Activated gamma-delta T cell treated with anti-CD3 and anti-CD28 coated beads, Interleukin-2, amount 50 U/mL, for 16 hours (primary cell): ENCODE measurements at places on chromosomes 1 and 21.
A peak's percentile ranks its signal among the peaks of the same experiment; 100 is the strongest.

GRCh38 chr1:91226741-91227140 lies 177.9 kb downstream of the HFM1 start:
- no peak for DNase-seq

- DNase-seq, result no peak
Measured at GRCh38 chr1:104760017-104760416, 1010.3 kb downstream of the AMY1C start.

DNA sequence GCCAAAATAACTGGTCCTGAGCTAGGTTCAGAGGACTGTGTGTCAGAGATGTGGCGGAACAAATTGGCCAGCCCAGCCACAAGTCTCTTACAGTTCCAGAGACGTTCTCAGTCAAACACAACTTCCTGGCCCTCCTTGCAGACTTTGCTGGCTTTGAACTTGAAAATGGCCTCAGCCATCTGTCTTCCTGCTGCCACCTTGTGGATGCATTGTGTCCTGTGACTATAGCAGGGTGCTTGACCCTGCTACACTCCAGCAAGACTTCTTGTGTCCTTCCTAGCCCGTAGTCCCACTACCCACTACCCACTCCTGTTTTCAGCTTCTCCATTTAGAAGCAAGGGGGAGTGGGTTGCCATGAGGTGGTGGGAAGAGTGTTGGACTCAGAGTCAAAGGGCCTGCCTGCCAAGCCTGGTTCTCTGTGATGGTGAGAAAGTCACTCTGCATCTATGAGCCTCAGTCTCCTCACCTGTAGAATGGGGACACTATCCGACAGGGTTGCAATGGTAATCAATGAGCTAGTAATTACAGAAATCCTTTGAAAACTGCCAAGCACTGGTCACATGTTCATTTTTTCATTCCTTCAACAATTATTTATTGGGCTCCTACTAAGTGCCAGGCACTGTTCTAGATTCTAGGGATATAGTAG lies 109.9 kb downstream of the IGSF21 start:
- DNase-seq, result no peak

GRCh38 chr1:34378968-34379856 lies 202.5 kb downstream of the C1orf94 start:
- no peak for DNase-seq

DNA sequence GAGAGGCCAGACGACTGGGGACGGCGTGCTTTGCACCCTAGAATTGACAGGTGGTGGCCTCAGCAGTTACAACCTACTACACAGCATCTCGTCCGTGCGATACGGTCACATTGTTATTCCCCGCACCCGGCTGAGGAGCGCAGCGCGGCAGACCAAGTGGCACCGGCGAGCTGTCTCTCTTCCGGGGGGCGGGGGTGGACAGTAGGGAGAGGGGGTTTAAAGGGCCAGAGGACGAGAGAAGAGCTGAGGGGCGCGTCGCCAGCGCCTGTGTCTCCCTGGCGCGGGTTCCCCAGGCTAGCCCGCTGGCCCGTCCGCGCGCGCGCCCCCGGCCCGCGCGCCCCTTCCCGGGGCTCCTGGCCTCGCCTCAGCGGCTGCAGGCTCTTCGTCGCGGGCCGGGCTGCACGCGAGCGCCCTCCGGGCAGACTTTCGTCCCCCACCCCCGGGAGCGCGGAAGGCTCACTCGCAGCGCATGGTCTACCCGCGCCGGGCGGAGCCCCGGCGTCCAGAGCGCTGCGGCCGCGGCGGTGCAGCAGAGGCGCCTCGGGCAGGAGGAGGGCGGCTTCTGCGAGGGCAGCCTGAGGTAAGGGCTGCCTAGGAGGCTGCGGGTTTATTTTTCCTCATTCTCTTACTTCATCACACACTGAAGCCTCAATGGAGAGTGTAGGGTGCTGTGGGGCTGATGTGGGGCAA lies at the start of gene PDE4B:
TSS of gene PDE4B (plus strand) at position 227 of the 690 bp plus-strand sequence.
- no peak for DNase-seq

GRCh38 chr1:240941701-240942370 lies 329.9 kb upstream of the GREM2 start:
- no peak for DNase-seq

GRCh38 chr1:43144237-43144636 lies 27.9 kb downstream of the EBNA1BP2 start:
- no peak for DNase-seq

DNA sequence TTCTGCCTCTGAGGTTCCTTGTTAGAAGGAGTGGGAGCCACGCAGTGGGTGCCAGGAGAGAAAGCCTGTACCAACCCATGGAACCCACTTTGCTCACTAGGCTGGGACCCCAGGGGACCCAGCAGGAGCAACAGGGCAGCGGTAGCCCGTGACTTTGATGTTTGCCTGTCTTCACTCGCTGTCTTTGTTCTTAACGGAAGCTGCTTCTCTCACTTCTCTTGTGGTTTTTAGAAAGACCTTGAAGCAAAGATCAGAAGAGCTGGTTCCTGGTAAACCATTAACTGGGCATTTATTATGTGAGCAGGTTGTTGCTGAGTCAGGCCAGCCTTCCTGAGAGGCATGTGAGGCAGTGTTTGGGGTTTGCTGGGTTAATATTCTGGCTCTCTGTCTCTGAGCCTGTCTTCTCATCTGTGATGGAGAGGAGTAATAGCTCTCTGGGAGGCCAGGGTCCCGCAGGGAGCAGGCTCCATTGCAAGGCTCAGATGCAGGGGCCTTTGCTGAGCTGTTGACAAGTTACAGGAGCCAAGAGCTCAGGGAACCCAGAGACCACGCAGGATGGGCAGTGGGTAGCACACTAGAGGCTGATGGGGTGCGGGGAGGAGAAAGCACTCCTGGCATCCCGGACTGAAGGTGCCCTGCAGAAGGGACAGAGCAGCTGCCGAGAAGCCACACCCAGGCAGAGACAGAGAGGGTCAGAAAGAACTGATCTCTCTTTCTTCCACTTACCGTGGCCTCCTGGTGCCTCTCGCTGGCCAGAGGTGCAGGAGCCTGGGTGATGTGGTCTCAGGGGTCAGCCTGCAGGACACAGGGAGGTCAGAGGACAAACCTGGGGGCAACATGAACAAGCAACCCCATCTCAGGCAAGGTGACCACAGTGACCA lies 367.5 kb upstream of the C1orf174 start:
- DNase-seq, result no peak

GRCh38 chr1:116987256-116987555 lies 14.4 kb upstream of the CD101 start:
- DNase-seq, result peak; percentile 39

DNA sequence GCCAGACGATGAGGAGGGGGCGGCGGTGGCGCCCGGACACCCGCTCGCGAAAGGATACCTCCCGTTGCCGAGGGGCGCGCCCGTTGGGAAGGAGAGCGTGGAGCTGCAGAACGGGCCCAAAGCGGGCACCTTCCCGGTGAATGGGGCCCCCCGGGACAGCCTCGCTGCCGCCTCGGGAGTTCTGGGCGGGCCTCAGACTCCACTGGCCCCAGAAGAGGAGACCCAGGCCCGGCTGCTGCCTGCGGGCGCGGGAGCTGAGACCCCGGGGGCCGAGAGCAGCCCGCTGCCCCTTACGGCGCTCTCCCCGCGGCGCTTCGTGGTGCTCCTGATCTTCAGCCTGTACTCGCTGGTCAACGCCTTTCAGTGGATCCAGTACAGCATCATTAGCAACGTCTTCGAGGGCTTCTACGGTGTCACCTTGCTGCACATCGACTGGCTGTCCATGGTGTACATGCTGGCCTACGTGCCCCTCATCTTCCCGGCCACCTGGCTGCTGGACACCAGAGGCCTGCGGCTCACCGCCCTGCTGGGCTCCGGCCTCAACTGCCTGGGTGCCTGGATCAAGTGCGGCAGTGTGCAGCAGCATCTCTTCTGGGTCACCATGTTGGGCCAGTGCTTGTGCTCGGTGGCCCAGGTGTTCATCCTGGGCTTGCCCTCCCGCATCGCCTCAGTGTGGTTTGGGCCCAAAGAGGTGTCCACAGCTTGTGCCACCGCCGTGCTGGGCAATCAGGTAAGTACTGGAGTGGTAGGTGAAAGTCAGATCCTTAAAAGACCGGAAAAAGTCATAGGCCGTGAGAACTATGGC lies 588 bp downstream of the FLVCR1 start:
- no peak for DNase-seq

DNA sequence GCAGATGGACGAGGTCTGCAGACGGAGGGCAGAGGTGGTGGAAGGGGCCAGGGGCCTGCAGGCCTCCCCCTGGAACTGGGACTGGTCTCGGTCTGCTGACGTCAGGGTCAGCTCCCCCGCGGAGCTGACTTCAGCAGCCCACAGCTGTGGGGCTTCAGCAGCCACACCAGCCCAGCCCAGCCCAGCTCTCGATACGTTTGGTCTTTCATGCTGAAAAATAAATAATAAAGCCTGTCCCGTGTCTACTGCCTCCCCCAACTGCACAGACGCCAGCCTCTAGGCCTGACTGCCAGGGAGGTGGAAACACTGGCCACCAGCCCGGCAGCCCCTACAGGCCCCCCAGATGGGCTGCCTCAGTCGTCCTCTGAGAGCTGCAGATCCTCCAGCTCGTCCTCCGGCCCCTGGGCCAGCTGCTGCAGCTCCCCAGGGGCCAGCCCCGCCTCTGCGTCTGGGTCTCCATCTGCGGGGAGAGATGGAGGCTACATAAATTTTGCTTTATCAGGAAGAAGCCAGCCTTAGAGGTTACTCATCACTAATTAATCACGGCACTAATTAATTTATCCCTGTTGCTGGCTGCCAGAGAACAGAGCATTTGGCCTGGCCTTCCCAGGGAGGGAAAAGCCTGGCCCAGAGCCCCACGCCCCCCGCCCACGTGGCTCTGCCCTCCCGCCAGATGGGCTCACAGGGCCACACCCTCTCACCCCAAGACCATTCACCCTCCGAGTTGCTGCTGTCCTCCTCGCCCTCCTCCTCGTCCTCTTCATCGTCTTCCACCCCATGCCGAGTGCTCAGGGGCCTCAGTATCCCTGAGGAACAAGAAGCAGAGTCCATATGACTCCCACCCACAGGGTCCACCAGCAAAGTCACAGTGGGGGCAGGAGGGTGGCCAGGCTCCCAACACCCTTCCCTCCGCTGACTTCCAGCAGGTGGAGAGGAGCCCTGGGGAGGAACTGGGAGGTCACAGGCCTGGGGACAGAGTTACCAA lies 14.4 kb downstream of the NOC2L start:
- no peak for DNase-seq

- DNase-seq, result no peak
Measured at GRCh38 chr1:55103891-55104290, 64.5 kb downstream of the PCSK9 start.

DNA sequence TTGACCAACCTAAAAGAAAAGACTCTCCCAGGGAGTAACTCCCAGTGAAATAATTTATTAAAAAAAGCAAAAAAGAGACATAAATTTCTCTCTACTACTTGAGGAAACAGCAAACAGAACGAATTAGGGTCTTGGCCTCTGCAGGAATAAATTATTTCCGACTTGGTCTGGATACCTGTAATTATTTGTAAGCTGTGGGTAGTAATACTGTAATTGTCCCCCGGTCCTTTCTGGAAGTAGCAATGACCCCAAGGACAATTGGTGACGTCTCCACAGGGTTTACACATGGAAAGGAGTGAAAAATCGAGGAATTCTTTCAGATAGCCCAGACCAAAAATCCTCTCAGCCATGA lies 3.7 kb upstream of the SIM2 start:
- no peak for DNase-seq

- no peak for DNase-seq
Measured at GRCh38 chr21:29321217-29321616, 22.5 kb downstream of the BACH1 start.

GRCh38 chr1:97014426-97014825 lies 292.8 kb downstream of the PTBP2 start:
- DNase-seq, result no peak

DNA sequence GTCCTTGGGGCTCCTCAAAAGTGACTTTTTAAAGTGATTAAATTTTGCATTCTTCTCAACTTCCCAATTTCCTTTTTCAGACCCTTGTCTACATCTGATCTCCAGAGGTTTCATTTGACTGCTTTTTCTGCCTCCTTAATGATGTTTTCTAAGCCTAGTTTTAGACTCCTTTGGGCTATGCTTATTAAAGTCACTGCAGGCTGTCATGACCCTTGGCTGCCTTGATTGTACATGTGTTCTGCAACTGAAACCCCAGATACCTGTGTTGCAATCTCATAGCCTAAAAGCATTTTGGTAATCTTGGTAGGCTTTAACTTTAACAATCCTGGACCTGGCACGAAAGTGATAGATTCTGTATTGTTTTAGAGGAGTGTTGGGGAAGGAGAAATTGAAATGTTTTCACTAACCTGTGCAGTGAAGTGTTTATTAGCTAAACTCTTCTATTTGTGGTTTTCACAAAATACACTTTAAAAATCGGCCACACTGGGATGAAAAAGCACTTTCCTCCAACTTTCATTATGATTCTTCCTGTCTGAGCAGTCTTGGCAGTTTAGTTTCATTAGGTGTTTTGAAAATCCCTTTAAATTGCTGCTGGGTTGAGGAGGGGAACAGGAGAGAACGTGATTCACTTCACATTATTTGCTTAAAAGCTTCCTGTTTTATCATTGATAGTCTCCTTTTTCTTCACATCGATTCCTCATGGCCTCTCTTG lies 4.9 kb downstream of the MACO1 start:
- no peak for DNase-seq

DNA sequence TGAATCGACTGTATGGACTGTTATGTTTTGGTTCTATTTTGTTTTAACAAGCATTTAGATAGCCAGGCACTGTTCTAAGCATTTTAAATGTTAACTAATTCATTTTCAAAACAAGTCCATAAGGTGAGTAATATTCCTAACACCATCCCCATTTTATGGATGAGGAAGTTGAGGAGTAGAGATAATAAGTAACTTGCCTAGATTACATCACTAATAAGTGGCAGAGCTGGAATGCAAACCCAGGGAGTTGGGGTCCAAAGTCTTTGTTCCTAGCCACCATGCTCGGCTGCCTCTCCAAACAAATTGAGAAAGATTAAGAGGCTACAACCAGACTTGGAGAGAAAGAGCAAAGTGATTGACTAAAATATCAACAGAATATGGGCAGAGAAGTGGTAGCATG lies 12.6 kb upstream of the LEPR start:
- DNase-seq, result no peak

DNA sequence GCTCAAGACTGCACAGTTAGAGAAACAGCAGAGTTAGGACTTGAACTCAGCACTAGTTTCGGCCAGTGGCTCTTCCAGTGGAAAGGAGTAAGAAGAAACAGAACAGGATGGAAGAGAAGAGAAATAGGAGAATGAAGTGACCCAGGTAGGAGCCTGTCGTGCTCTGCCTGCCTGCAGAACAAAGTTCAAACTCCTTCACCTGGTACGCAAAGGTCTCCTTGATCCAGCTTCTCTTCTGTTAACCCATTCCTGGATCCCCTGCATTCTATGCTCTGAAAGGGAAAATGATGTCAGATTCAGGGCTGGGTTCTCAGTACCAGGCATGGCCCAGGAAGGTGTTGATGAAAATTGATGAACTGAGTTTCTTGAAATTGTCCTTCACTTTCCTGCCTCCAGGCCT lies 3.9 kb downstream of the FAM229A start:
- no peak for DNase-seq

- no peak for DNase-seq
Measured at GRCh38 chr1:97942161-97943123, 21.6 kb upstream of the DPYD start.

GRCh38 chr21:45299864-45300785 lies 12.4 kb upstream of the POFUT2 start:
- no peak for DNase-seq

- no peak for DNase-seq
Measured at GRCh38 chr1:59431566-59432294, 134.8 kb downstream of the FGGY start.

GRCh38 chr1:149917571-149918144 lies at the start of gene SV2A:
SV2A (minus strand) TSS chr1:149917844; CDS start chr1:149913840, 4,004 bp downstream.
- no peak for DNase-seq
